ENCODE measurements at places on chromosomes 1 and 21. TPM values are rescaled to one million over a fixed set of nuclear protein-coding genes. Genes with fewer than 3 reads are reported as not detected.
A peak's percentile ranks its signal among the peaks of the same experiment; 100 is the strongest.

The CRTC2 gene
- 47.3 TPM for total RNA-seq

The S1PR1 gene
- total RNA-seq, result not detected

The ILDR2 gene
- total RNA-seq, result 0.56 TPM

The KCNH1 gene
- total RNA-seq, result 7.8 TPM

The ADAMTSL4 gene
- total RNA-seq, result 0.25 TPM

The SLC35E2B gene
- total RNA-seq, result 151 TPM

The KRTAP10-1 gene
- total RNA-seq, result not detected

The S100A14 gene
- not detected for total RNA-seq

GRCh38 chr1:39755965-39756659, 15.0 kb downstream of the OXCT2 start:
- DNase-seq, result no peak

DNA sequence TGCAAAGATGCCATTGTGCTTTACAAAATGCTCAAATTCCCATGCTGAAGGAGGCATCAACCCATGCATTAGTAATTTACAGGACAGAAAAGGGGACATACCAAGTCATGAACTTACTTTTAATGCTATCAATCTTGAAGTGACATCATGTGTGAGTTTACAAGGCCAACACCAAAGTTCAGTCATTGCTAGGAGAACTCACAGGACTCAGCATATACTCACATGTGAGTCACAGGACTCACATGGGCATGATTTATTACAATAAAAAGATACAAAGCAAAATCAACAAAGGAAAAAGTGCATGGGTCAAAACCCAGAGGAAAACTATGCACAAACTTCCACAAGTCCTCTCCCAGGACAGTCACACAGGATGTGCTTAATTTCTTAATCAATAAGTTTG, 1656.0 kb downstream of the MRPL39 start:
- no peak for DNase-seq

DNA sequence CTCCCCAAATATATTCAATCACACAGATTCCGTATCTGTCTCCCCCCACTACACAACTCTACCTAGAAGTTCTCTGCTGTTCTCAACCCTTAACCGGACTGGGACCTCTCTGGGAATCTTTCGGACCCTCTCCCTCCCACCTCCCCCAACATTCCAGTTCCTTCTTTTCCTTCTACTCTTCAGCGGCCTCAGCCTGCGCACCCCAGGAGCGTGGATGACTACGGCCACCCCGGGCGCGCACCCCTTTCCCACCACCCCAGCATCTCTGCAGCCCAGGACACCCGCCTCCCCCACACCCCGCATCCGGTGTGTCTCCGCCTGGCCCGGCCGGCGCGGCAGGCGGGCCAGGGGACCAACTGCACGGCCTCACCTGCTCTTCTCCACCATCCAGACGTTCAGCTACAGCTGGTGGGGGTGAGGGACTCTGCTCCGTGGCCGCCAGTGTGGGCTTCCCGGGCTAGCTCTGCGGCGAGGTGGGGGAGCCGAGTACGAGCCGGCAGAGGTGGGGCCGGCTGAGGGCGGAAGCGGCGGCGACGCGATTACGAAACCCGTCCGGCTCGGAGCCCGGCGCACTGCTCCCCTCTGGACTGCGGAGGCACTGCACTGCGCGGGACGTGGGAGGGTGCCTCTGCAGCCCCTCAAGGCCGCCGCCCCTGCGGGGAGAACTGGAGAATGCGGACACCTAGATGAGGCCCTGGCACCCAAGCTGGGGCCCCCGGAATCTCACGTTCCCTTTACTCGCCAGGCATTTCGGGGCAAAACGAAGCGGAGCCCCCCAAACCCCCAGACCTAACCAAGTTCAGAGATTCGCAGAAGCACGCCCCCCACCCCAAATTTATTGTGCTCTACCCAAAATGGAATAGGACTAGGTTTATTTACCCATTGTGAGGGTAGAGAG, at the start of gene CDC42SE1:
CDC42SE1 (minus strand) TSS at position 514 of the 898 bp plus-strand sequence. CDS start 3,892 bp downstream, outside the sequence.
- peak; percentile 91 for DNase-seq

GRCh38 chr1:104380003-104380402, 630.3 kb downstream of the AMY1C start:
- no peak for DNase-seq

DNA sequence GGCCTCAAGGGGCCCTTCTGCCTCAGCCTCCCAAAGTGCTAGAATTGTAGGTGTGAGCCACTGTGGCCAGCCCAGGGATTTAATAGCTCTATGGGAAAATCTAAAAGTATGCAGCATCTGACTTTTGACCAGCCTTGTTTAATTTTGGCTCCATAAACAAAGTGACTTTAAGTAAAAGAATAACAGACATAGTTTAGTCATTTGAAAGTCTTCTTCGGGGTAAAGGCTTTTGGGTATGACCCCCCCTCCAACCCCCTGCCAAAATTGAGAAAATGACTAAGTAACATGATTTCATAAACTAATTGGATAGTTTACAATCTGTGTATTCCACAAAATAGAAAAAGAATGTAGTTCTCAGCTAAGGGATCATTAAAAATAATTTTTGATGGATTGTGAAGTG, 17.0 kb downstream of the GPBP1L1 start:
- DNase-seq, result no peak

- DNase-seq, result peak; percentile 17
Observed at GRCh38 chr21:45993210-45994085, 11.9 kb downstream of the COL6A1 start.

DNA sequence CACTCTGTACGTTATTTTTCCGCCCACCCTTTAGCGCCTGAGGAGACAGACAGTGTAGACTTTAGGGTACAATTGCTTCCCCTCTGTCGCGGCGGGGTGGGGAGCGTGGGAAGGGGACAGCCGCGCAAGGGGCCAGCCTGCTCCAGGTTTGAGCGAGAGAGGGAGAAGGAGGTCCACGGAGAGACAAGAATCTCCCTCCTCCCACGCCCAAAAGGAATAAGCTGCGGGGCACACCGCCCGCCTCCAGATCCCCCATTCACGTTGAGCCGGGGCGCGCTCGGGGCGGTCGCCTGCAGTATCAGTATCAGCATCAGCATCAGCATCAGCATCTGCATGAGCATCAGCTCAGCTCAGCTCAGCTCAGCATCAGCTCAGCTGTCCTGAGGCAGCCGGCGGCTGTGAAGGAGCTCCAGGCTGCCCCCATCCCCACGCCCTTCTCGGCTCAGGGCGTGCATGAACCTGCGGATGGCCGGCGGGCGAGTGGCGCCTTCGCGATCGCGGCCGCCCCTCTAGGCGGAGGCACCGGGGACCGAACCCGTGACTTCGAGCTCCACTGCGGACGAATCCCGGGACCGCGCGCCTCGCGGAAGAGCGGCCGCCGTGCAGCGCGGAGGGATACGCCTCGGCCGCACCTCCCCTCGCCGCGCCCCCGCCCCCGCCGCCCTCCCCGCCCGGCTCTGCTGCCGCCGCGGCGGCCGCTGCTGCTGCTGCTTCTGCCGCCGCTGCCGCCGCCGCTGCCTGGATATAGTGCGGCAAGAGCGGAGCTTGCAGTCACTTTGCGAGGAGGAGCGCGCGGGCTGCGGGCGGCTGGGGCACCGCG, at the start of gene NCAM2:
NCAM2 (plus strand) TSS at position 774 of the 820 bp plus-strand sequence.
- peak; percentile 88 for DNase-seq

GRCh38 chr1:164991763-164992314, 364.7 kb downstream of the LMX1A start:
- no peak for DNase-seq

DNA sequence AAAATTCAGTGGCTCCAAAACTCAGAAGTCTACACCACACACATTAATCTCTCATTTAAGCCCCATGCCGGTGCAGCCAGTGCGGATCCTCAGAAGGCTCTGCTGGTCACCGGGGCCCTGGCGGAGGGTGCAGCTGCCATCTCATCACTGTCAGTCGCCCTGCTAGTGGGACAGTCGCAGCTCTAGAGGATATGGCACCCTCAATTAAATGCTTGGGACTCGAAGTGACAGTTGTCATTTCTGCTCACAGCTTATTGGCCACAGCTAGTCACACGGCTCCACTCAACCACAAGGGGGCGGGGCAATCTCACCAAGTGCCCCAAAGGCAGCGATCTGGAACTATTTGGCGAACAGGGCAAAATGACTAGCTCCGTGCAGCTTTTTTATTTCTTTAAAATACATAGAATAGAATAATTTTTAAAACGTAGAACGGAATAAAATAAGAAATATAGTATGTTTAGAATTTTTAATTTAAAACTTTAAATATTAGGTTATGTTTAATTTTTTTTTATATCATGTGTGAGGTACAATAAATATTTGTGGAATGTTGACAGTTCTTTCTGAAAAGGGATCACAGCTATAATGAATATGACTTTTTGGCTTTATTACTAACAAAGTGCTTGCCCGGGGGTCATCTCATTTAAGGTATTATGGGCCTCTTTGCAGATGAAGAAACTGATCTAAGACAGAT, 8.0 kb upstream of the MAN1C1 start:
- DNase-seq, result peak; percentile 87

DNA sequence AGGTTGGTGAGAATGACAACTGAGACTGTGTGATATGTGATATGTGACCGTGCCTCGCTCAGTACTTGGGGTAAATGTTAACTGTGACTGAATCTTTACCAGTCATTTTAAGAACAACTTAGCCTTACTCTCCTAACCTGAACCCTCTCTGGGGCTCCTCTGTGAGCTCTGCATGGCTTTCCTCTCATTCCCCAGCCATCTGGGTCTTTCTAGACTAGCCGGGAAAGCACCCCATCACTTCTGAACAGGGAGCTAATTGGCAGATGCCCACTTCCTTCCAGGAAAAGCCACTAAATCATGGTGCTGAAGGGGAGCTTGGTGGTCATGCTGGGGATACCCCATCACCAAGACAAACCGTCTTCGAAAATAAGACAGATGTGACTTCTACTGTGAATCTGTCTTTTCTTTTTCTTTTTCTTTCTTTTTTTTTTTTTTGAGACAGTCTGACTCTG, 16.5 kb upstream of the FOXO6 start:
- no peak for DNase-seq

DNA sequence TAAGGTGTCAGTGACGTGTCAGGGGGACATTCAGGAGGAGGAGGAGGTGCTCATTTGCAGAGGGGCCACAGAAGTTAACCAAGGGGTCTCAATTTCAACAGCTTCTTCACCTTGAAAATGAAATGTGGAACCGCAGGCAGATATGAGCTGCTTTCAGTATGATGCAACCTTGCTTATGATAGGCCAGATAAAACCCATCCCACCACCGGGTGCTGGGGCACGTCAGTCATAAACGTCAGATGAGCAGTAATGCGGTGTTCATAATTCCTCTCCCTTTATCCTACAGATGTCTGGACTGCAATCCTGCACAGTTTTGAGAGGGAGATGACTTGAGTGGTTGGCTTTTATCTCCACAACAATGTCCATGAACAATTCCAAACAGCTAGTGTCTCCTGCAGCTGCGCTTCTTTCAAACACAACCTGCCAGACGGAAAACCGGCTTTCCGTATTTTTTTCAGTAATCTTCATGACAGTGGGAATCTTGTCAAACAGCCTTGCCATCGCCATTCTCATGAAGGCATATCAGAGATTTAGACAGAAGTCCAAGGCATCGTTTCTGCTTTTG, 1.7 kb downstream of the PTGFR start:
- no peak for DNase-seq

DNA sequence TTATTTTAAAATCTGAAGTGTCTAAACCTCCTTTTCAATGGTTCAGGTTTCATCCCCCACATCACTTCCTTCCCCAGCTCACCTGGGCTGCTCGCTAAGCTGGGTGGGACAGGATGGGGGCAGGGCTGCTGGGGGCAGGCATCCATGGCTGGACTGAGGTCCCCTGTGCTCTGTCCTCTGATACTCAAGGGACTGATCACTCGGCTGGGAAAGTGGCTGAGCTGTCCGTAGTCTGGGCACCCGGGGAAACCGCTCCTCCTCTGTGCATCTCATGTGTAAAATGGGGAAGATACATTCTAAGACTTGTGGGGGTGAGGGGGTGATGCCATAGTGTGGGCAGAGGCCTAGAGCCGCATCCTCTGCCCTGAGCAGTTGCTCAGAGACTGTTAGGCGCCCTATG, 411.2 kb downstream of the MATN1 start:
- no peak for DNase-seq

DNA sequence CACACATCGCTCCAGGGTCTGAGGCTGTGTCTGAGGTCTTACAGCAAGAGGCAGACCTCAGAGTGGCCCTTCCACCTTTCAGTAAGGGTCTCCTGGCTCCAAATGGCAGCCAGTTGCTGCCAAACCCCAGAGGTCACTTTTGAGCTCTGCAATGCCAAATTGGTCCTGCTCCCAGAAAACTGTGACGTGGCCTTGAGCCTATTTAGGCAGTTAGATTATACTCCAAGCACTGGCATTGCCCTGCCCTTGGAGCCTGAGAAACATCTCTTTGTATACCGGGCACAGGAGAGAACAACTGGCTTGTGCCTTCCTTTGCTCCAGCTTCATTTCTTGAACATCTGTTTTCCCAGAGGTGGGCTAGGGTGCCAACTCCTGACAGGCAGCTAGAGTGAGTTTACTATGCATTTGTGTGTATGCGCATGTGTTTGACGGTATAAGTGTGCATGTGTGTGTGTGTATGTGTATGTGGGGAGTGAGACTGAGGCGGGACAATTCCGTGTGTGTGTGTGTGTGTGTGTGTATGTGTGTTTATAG, 134.5 kb downstream of the IER5 start:
- no peak for DNase-seq

- no peak for DNase-seq
Observed at GRCh38 chr1:87333692-87334347, 5.1 kb downstream of the LMO4 start.

- no peak for DNase-seq
Observed at GRCh38 chr1:205012391-205013140, 30.4 kb upstream of the CNTN2 start.

DNA sequence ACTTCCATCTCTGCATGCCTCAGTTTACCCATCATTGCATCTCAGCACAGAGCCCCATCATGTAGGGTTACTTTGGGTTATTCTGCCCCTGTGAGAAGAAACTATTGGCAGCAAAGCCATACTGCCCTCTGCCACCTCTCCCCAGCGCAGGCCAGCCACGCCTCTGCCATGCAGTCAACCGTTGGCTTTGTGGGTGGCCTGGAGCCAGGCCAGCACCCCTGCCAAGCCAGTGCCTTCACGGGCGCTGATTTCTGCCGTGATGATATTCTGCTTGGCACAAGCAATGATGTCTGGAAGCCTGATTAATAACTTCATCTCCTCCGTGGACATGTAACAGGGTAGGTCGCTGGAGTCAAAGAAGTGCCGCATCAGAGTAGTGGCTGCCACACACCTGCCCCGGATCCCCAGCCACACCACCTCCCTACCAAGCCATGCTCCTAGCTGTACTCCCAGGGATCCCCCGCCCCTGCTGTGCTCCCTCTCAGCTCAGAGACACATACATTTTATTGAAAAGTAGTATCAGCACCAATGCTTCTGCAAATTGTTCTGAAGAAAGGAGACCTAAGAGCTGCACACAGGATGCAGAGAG, 15.0 kb upstream of the CEP85 start:
- DNase-seq, result no peak

- DNase-seq, result no peak
Observed at GRCh38 chr1:31757204-31757679, 6.9 kb downstream of the ADGRB2 start.

All from glutamatergic neuron (in vitro differentiated cells).